Stimulated activated CD8-positive, alpha-beta memory T cell treated with anti-CD3 and anti-CD28 coated beads, Interleukin-15, amount 100 ng/mL, for 4 hours (primary cell): ENCODE measurements at places on chromosomes 12 and 14.

DNA sequence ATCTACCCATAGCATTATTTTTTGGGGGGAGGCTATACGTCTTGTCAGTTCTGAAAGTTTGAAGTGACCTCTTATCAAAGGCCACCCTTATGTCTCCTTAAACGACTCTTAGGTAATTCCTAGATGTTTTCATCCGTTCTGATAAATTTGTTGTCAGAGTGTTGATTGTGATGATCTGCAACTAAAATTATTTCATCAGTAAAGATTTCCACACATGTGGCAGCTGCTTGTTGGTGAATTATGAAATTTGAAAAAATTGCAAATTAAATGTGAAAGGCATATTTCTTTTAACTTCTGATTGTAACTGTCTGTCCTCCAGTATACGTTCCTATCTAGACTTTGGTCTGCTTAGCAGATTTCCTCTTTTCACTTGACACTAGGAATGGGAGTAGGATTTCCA lies 1.4 kb downstream of the ADIPOR2 start:
- no peak for DNase-seq

DNA sequence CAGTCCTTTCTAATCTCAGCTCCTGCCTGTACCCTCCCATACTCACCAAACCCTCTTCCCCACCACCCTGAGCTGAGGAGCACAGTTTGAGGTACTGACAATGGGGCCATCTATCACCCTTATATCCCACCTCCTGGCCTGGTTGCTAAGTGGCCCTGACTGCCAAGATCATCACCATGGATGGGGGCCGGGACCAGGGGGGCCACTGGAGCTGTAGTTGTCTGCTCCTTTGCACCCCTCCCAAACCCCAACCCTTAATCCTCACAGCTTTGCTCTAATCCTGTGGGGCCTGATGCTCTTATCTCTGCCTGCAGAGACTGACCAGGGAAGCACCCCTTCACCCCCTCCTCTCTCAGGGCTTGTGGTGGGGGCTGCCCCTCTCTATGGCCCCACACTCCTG lies 395 bp upstream of the GNB3 start:
- no peak for DNase-seq

DNA sequence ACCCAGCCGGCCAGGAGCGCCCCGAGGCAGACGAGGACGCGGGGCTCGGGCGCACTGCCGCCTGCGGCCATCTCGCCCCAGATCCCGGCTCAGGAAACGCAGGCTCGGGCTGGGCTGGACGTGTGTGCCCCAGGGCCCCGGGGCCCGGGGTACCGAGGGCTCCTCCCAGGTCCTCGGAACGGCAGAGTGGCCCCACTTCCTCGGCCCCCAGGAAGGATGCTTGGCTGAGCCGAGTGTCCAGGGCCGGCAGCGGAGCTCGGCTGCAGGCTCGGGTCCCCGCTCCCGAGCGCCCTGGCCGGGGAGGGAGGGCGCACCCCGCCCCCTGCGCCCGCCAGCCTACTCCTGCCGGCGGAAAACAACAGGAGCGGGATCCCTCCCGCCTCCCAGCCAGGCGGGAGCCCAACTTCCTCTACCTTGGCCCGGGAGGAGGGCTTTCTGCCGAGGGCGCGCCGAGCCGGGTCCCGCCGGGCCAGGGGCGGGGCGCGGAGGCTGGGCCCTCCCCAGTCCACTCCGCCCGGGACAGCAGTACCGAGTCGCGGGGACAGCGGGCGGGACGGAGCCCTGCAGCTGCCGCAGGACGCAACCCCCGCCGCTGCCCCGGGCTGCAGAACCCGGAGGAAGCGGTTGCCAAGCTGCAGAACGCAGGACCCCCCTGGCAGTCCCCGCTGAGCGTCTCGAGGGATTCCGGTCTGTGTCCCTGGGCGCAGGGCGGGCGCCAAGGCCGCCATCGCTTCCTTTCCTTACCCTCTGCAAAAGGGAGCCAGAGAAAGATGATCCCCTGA lies at the start of gene VSIG10:
Gene VSIG10, minus strand, starts transcription at position 411 of the 782 bp plus-strand sequence. Its CDS starts 340 bp downstream, at position 71.
- DNase-seq: no peak

DNA sequence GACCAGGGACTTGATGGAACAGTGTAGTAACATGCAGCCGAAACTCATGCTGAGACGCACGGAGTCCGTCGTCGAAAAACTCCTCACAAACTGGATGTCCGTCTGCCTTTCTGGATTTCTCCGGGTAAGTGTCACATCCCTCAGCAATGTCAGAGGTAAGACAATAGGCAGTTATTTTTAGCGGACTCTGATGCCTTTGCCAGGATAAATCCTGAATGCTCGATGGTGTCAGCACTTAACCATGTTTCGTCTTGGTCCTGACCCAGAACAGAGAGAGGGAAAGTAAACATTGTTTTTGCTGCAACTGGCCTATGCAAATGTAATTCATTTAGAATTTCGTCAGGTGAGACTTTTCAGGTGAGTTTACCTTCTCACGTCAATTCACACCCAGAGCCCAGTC lies 112.3 kb downstream of the PLXNC1 start:
- no peak for DNase-seq

DNA sequence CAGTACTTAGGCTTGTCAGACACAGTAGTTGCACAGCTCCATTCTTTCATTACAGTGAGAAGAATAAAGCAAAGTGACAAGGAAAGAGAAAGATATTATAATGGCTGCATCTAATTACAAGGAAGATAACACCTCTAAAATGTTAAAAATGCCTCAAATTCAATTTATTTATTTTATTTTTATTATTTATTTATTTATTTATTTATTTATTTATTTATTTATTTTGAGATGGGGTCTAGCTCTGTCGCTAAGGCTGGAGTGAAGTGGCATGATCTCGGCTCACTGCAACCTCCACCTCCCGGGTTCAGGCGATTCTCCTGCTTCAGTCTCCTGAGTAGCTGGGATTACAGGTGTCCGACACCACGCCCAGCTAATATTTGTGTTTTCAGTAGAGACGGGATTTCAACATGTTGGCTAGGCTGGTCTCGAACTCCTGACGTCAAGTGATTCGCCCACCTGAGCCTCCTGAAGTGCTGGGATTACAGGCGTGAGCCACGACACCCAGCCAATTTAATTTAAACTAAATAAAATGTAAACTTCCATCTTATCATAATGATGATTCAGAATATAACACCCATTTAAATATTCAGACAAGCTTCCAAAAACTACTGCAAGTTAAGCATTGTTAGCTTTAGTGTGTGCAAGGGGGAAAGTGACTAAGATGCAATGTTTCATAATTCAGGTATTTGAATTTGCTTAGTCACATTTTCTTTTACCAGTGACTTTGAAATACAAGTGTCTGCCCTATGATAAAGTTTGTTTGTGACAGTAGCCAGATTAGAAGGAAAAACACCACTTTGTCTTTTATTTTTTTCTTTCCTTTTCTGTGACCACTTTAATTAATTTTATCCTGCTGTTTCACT lies 2.4 kb upstream of the CFAP54 start:
- DNase-seq: no peak

DNA sequence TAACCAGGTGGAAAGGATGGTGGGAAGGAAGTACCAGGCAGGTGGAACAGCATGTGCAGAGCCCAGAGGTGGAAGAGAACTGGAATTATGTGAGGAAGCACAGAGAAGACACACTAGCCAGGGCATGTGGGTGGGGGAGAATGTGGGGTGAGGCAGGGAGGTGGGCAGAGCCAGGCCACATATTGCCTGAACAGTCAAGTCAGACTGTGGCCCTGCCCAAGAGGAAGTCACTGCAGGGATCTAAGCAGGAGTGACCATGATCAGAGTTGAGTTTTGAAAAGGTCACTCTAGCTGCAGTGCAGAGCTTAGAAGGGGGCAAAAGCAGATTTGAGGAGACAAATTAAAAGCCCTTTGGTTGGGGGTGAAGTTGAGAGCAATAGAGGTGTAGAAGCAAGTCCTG lies 114.0 kb upstream of the SLC38A2 start:
- DNase-seq: no peak

DNA sequence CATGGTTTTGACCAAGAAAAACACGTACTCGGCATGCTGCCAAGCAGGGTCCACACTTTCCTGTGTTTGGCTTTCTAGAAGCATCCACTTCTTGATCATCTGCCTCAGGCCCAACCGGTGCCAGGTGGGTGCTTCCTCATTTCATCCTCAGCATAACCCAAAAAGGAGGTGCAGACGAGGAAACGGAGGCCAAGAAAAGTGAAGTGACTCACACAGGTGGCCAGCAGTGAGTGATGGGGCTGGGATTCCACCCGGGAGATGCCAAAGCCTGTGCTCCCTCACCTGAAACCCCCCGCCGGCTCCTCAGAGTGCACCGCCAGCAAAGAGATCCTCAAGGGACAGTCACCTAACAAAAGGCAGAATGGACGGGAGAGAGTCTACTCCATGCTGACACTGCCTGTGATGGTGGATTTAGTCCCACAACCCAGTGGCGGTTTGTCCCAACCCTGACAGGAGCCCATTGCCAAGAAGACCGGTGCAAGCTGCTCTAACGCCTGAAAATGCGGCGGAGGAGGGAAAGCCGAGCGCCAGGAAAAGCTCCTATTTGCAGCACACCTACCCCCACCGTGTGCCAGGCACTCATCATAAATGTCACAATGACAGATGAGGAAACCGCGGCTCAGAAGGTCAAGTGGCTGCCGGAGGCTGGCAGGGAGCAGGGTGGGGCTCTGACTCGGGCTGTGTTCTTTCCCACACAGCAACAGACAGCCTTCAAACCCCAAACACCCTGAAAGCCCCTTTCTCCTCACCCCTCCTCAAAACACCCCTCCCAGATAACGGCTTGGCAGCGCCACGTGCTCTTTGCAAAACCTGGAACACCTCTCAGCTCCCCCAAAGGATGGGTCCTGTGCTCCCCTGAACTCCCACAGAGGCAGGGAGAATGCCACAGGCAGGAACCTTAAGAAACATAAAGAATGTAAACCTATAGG lies 18.8 kb downstream of the BCL11B start:
- DNase-seq: peak; percentile 38

- DNase-seq: no peak
These were observed 53.7 kb downstream of the MON2 start for GRCh38 chr12:62520361-62520760.

- DNase-seq: no peak
These were observed 168.6 kb downstream of the PRKCH start for GRCh38 chr14:61489932-61490331.
